Activated CD4-positive, alpha-beta T cell treated with anti-CD3 and anti-CD28 coated beads, Interleukin-2, amount 10 ng/mL, durations not matched to agents 24 days and 14 days (primary cell): ENCODE measurements at places on chromosomes 6 and 20. TPM values are rescaled to one million over a fixed set of nuclear protein-coding genes. Genes with fewer than 3 reads are reported as not detected.

The CDSN gene
- not detected in 2 replicates for total RNA-seq

The RAB44 gene
- total RNA-seq, result 0.07 TPM in 1 of 2 replicates, not detected in the other

The TNF gene
- 294 and 303 TPM in 2 replicates for total RNA-seq

The SLC35F1 gene
- total RNA-seq, result 0.05 TPM in 1 of 2 replicates, not detected in the other

The CLVS2 gene
- not detected in 2 replicates for total RNA-seq

The DEFB124 gene
- not detected in 2 replicates for total RNA-seq

The FAM217A gene
- total RNA-seq, result not detected in 2 replicates

The C4B gene
- 2.9 and 3.7 TPM in 2 replicates for total RNA-seq

The MDC1 gene
- 93.9 and 97.2 TPM in 2 replicates for total RNA-seq

The RAB23 gene
- 3.0 and 4.0 TPM in 2 replicates for total RNA-seq

The CST5 gene
- not detected in 2 replicates for total RNA-seq

The SRMS gene
- not detected in 2 replicates for total RNA-seq

The PTGIS gene
- total RNA-seq, result 51.7 and 57.6 TPM in 2 replicates

The ATAT1 gene
- 11.4 and 14.4 TPM in 2 replicates for total RNA-seq

The EYA4 gene
- not detected in 2 replicates for total RNA-seq

The JPH2 gene
- 0.05 TPM in 1 of 2 replicates, not detected in the other for total RNA-seq

The KCNG1 gene
- 9.8 and 12.3 TPM in 2 replicates for total RNA-seq

The UNC5CL gene
- total RNA-seq, result 0.88 and 1.2 TPM in 2 replicates

The SMLR1 gene
- not detected in 2 replicates for total RNA-seq

The FNDC11 gene
- total RNA-seq, result 0.12 and 0.16 TPM in 2 replicates

The RBM12 gene
- total RNA-seq, result 148 and 151 TPM in 2 replicates

The GTSF1L gene
- total RNA-seq, result not detected in 2 replicates

The SFT2D1 gene
- total RNA-seq, result 56.9 and 61.2 TPM in 2 replicates

The MROH8 gene
- total RNA-seq, result 0.63 and 1.3 TPM in 2 replicates
